ENCODE measurements at places on chromosomes 11 and 22. TPM values are rescaled to one million over a fixed set of nuclear protein-coding genes. Genes with fewer than 3 reads are reported as not detected.

Gene GGT1
- total RNA-seq: 10.2 TPM

Gene DDIAS
- total RNA-seq: 6.1 TPM

Gene LYVE1
- not detected for total RNA-seq

Gene CCS
- total RNA-seq: 47.2 TPM

Gene GTSE1
- total RNA-seq: 64.6 TPM

Gene BTBD18
- not detected for total RNA-seq

Gene UPK3A
- 1.0 TPM for total RNA-seq

Gene BATF2
- 0.46 TPM for total RNA-seq

Gene C11orf16
- not detected for total RNA-seq
